ENCODE measurements at places on chromosomes 6 and 20.

DNA sequence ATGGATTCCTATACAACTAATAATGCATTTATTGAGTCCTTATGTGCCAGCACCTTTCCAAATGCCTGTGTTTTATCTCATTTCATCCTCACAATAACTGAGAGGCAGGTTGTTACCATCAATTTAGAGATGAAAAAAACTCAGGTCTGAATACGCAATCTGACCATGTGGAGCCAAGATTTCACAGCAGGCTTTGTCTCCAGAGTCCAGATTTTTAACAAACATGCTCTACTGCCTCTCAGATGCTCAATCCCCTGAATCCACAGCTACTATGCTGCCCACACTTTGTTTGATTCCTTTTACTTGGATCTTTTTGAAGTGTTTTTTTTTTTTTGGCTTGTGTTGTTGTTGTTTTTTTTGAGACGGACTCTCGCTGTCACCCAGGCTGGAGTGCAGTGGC lies 46.8 kb downstream of the B4GALT5 start:
- no peak for DNase-seq

- DNase-seq = no peak
Observed at GRCh38 chr6:42864602-42865001, 14.8 kb upstream of the RPL7L1 start.

DNA sequence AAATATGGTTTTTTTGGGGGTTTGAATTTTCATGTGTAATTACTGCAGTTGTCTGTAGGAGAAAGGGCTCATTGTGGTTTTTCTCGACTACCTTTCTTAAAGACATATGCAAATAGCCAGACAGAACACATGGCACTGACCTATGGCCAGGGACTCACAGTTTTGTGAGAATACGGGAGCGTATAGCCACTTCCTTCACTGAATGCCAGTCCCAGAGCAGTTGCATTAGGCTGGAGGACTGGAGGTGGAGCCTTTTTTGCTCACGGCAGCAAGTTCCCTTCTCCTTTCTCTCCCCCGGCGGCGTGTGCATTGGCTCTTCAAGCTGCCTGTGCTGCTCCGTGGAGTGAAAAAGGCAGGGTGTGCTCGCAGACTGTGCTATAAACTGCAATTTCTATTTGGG lies 114.9 kb downstream of the AKAP7 start:
- peak; percentile 15 for DNase-seq

GRCh38 chr6:41652866-41653652 lies 14.8 kb downstream of the MDFI start:
- no peak for DNase-seq

DNA sequence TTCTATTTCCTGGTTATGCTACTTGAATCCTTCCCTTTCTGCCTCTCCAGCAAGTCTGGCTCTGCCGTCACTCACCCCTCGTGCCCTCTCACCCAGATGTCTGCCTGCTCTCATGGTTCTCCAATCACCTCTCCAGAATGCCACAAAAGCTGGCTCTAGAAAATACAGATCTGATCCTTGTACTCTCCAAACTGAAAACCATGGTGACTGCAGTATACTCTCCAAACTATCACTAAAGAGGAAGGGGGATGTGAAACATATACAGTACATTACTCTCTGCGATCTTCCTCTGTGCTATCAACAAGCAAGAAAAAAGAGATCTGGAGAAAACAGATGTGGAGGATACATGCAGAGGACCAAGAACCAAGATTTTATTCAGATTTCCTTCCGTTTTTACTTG lies 91.1 kb downstream of the ATXN1 start:
- DNase-seq = no peak

GRCh38 chr20:3461211-3461771 lies 9.5 kb upstream of the ATRN start:
- no peak for DNase-seq

- no peak for DNase-seq
Observed at GRCh38 chr6:101397199-101397598, 3.7 kb downstream of the GRIK2 start.

DNA sequence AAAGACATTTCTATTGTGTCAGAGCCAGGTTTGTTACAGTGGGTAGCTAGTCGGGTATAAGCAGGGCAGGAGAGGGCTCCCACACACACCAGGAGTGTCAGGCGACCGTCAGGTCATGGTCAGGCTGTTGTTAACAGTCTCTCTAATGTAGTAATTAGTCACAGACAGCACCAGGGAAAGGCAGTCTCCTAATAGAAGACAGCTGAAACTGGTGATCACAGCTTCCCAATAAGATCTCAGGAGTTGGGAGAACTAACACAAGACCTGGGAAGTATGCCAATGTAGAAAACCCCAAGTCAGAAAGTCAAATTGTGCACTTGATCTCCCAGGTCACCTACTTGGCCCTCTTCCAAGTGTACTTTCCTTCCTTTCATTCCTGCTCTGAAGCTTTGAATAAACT lies 53.0 kb upstream of the GPR6 start:
- no peak for DNase-seq

DNA sequence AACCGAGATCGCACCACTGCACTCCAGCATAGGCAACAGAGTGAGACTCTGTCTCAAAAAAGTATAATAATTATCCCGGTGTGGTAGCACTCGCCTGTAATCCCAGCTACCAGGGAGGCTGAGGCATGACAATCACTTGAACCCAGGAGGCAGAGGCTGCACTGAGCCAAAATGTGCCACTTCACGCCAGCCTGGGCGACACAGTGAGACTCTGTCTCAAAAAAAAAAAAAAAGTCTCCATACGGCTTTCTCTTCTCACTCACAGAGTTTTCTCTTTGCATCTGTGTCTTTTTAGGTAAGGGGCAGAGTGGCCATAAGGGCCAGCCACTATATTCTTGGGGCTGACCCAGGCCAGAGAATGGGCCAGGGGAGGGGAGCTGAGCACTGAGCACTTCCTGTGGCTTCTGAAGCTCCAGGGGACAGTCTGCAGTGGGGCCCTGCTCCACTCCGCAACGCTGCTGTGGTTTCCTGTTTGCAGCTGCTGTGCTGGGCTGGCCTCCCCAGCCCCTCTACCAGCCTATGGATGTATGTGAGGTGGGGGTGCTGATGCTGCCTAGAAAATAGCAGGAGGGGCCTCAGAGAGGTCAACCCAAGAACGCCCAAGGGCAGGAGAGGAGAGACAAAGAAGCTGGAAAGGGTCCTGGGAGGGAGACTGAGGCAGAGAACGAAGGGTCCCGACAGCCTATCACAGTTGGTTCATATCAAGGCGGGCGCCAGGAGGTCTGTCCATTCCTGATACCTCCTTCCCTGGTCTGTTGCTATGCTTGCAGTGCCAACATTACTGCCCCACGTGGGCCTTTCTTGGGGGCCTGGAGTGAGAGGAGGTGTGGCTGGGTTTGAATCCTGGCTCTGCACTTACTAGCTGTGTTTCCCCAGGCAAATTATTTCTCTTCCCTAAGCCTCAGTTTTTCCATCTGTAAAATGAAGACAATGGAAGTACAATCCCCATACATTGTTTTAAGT lies 16.0 kb downstream of the SLA2 start:
- DNase-seq = peak; percentile 31

All from activated naive CD4-positive, alpha-beta T cell treated with anti-CD3 and anti-CD28 coated beads, Interleukin-2, amount 50 U/mL, for 16 hours (primary cell).